Stimulated activated CD8-positive, alpha-beta memory T cell treated with anti-CD3 and anti-CD28 coated beads, Interleukin-4, amount 100 ng/mL, for 4 hours (primary cell): ENCODE measurements at places on chromosomes 7 and 10.

DNA sequence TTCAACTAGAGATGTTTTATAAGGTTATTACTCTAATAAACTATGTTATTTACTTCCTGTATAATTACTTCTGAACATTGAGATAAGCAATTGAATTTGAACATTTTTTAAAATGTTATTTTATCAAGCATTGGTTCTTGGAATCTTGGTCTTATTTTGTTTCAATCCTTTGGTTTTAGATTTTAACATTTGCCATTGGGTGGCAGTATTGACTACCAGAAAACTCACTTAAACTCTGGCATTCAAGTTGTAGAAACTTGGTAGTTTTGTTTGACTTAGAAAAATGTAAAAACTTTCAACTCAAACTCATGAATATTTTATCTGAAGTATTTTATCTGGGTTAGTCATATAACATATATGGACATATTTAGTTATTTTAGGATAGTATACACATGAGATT lies 48.1 kb downstream of the ATRNL1 start:
- DNase-seq: no peak

DNA sequence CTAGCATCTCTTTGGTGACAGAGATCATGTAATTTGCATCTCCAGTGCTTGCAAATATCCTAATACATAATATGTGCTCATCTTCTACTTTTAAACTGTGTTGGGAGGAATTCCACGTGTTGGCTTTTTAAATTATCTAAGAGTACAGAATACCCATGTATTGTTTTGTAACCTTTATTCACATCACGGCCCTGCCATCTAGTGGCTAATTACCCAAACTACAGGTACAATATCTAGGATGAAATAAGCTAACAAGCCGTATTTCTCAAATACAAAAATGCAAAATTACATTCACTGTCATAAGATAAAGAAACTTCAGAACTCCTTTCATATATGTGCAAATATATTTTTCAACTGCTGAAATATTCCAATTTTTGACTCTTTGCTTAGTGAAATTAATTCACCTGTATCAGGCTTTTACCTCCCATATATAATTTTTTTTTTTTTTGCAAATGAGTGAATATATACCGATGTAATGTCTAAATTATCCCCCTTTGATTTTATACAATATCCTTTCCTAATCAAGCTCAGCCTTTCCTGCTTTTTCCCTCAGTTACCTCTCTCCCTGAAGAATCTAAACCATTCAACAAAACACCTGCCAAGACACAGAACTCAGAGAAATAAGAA lies 30.3 kb upstream of the LSM8 start:
- DNase-seq: no peak

DNA sequence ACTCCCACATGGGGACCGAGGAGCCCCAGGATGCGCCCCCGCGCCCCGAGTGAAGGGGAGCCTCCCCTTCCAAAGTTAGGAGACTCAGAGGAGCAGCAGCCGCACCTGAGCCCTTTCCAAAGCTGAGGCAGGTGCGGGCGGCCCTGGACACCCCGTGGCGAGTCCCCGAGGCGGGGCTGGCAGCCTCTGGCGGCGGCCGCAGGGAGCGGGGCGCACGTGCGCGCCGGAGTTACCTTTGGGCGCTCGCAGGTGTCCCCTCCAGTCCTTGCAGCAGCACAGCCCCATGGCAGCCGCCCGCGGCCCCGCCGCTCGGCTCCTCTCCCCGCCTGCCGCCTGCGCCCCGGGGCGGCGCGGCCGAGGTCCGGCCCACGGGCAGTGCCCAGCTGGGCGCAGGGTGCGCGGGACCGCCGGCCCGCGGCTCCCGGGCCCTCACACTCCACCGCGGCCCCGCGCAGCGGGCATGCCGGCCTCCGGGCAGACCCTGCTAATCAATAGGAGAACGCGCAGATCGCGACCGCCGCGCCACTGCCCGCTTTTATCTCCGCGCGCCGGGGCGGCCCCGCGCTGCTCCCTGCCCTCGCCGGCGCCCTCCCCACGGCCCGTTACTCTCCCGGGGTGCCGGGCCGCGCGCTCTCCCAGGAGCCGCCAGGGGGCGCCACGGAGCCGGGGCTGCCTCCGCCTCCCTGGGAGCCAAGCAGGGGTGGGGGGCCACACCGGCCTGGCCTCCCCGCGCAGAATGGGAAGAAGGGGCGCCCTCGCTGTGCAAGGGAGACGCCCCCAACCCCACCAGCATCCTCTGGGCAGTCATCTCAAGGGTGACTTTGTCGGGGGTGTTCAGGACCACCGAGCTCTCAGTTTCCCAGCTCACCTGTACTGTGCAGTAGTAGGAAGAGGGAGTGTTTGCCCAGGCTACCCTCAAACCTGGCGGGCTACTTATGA lies 80.8 kb downstream of the ARHGAP22 start:
- DNase-seq: no peak

DNA sequence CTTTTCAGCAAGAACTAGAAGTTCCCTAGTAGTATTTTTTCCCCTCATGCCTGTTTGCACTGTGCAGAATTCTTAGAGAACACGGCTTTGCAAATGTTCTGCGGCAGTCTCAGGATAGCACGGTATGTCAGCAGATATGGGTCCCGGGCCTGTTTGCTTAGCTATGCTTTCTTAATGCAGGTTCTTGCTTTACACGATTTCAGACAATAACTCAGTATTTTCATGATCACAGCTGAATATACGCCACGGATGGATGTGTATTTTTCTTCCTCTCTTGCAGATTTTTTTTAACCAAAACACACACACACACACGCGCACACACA lies 137.3 kb downstream of the HECW1 start:
- DNase-seq: no peak

DNA sequence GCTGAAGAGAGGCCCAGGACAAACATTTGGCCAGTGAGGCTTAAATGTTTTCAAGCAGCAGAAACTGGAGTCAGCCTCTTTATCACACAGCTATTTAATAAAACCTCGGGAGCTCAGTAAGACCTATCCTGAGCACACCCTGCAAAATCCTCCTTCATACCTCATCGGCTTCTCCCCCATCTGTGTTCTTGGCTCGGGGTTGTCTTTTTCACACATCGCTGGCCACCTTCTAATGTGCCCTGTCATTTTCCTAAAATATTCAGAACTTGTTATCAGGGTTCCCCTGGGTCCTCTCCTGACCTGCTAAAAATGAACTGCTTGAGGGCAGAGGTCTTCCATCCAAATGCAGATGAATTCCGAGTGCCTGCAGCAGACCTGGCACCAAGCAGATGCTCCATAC lies 310.3 kb upstream of the AKR1E2 start:
- DNase-seq: no peak

- no peak for DNase-seq
Observed at GRCh38 chr10:124946945-124947344, 5.0 kb downstream of the ZRANB1 start.

DNA sequence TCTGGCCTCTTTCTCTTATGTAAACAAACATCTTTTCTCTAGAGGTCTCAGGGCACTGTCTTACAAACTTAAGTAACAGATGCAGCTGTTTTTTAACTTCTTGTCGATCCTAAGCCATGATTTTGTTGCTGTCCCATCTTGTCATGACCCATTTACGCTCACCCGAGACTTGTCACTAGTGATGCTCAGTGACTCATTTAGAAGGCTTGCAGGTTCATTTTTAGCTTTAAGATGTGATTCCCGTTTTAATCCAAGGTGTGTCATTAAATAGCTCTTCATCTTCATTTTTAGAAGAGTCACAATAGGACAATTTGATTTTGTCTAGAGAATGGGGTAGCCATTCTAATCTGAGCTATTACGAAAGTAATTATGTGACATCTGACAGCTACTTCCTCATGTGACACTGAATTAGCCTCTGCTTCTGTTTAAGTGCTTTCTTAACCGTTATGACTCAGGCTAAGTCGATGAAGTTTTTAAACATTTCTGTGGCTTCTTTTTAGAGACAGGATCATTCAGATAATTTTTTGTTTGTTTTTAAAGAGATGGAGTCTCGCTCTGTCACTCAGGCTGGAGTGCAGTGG lies 42.7 kb downstream of the SPDYE5 start:
- no peak for DNase-seq

GRCh38 chr7:27923642-27923980 lies 183.6 kb downstream of the TAX1BP1 start:
- no peak for DNase-seq

DNA sequence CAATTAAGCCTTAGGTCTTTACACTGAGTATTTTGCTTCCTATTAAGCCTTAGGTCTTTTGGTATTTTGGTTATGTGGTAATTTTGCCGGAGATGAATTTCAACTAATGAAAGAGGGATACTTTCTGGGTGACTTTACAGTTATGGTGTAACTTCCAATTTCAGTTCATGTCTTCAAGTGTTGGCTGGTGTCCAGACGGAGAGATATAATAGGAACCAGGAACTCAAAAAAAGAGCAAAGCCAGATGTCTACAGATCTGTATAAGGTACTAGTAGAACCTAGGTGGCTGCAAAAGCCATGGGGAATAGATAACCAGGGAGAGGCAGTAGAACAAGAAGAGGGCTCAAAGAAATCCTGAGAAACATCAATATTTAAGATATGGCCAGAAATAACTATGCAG lies 12.3 kb downstream of the ERCC6 start:
- no peak for DNase-seq

GRCh38 chr10:119217991-119218490 lies 10.7 kb downstream of the GRK5 start:
- no peak for DNase-seq

GRCh38 chr10:11392776-11393175 lies 218.7 kb downstream of the USP6NL start:
- DNase-seq: no peak

DNA sequence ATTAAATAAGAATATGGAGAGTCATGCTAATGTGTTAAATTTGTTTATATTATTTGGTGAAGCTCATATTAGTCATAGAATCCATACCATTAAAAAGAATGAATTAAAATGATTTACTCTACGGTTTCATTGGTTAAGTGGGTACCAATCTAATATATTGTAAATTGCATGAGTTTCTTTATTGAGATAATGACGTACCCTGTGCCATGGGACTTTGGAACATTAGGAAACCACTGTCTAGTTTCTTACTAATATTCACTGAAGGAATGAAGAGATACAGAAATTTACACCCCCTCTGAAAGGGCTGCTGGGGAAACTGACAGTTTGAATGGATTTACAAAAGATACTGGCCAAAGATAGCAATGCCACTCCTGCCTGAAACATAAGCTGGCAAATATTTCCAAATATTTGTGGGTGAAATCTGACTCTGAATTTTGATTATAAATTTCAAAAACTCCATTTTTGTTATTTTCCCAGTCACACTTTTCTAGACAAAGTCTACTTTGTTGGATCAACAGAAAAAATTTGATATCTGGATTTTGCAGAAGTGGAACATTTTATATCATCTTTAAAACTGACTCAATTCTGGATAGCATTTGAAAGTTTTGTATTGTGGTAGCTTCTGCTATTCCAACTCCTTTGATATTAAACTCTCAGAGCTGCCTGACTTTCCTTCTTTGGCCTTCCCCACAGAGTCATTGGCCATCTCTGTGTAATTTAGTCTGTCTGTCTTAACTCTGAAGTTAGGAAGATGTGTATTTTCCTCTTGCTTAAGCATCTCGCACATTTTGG lies 22.3 kb downstream of the MDFIC start:
- DNase-seq: no peak

- DNase-seq: no peak
Observed at GRCh38 chr10:129293991-129294700, 172.9 kb upstream of the MGMT start.

DNA sequence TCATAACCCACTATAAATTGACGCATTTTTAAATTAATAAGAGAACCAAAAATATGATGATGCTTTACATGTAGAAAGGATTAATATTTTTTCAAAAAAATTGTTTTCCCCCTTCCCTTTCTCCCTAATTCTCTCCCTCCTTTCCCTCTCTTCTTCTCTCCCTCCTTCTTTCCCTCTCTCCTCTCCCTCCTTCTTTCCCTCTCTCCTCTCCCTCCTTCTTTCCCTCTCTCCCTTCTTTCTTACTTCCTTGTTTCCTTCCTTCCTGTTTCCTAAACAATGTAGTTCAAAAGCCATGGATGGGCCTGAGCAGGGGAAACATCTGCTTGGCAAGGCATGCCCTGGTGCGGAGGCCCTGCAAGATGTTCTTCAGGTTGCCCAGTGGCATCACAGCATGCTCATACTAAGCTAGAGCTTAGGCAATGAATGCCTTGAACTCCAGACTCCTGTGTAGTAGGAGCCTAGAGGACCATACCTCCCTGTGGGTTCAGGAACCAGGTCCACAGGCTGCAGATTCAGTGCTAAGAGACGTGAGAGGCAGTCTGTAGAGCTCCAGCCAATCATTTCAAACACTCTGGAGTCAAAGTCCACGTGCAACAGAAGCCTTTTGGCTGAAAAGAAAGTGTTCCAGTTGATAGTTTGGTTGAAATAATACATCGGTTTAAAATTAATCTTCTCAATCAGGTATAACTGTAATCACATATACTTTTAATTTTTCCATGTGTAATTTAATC lies 20.1 kb upstream of the MRPS17 start:
- no peak for DNase-seq

GRCh38 chr7:74307738-74308505 lies 18.7 kb downstream of the CLIP2 start:
- DNase-seq: no peak

DNA sequence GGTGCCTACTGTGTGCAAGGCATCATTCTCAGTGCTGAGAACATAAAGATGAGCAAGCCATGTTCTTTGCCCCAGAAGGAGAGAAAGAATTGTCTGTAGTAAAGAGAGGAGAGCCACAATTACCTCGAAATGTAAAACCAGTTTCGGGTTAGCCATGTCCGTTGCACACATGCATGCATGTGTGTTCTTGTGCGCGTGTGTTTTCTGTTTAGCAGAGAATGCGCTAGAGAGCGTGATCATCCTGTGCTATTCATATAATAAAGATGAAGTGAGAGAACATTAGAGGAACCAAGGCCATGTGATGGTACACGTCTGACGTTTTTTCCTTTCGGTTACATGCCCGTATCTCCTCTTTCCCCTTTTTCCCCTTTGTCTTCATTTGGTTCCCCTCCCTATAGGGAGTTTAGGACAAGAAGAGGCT lies 158.2 kb downstream of the CELF2 start:
- no peak for DNase-seq

DNA sequence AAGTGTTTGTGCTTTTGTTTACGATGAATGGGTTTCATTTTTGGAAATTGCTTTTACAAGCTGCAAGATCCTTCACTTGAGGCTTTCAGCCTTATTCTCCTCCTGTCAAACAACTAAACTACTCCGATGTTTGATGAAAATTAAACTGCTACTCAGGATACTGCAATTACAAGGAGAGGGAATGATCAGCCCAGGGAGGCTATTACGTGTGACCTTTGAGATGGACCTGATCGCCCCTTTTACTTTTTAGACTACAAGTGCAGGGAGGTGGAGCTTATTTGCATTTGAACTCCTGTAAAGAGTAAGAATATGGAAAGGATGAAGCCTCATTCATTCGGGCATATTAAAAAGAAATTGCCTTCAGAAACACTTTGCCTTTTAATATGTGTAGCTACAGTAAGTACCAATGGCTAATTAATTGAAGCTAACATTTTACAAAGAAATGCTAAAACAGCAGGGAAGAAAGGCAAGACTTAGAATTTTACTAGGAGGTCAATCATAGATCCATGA lies 219.1 kb downstream of the PHTF2 start:
- no peak for DNase-seq

GRCh38 chr7:145478541-145478940 lies 638.1 kb upstream of the CNTNAP2 start:
- DNase-seq: no peak

- no peak for DNase-seq
Observed at GRCh38 chr10:6270951-6271350, 68.2 kb downstream of the PFKFB3 start.
